CD4-positive, alpha-beta T cell treated with Interferon gamma for 1 hour (primary cell): ENCODE measurements at places on chromosomes 2 and 18.

- DNase-seq = no peak
Observed at GRCh38 chr2:15909157-15909556, 31.2 kb upstream of the MYCN start.

DNA sequence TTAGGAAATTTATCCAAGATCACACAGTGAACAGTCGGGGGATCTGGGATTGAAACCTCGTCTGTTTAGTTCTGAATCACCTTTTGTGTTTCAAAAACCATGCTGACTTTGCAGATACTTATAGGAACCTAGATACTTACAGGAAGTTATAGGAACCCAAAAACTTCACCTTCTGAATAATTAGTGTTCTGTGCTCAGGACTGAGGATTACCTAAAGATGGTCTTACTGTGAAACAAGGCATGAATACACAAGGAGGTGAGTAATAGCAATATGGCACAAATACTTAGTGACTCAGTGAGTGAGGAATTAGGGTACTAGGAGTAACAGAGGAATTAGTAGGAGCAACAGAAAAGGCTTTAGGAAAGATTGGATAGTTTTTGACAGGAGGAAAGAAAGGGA, 145.5 kb downstream of the LRATD1 start:
- no peak for DNase-seq

DNA sequence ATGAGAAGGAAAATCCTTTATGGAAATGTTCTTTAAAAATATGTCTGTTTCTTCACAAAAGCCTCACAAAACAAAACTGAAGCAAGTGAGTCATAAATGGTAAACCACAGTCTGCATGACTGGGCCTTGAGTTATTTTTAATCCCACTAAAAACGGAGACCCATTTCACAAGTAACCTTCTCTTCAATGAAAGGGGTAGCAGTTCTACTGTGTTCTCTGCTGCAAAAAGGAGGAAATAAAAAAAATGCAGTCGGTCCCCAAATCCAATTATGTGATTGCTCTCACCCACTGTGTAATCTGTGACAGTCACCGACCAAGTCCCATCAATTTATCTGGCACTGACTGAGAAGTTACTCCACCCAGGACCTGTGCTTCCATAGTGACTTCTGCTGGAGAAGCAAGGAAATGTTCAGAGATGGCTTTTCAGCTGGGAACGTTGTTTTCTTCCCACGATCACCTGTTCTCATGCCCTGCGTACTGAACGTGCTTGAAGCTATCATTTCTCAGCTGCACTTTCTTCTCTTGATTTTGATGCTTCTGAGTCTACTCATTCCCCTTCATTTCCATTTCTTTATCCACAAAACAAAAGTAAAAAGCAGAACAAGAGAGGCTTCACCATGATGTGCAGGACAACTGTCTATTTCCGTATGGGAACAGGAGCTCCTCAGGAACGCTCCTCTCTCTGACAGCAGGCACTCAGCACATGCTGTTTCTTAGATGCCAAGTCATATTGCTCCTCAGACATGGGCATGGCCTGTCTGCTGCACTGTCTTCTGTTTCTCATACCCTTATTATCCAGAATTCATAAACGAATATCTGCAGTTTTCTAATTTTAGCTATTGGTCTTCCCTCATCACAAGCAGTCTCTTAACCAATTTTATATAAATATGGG, 80.0 kb upstream of the TMEM200C start:
- no peak for DNase-seq

GRCh38 chr2:138087751-138088593, 123.7 kb downstream of the HNMT start:
- no peak for DNase-seq

DNA sequence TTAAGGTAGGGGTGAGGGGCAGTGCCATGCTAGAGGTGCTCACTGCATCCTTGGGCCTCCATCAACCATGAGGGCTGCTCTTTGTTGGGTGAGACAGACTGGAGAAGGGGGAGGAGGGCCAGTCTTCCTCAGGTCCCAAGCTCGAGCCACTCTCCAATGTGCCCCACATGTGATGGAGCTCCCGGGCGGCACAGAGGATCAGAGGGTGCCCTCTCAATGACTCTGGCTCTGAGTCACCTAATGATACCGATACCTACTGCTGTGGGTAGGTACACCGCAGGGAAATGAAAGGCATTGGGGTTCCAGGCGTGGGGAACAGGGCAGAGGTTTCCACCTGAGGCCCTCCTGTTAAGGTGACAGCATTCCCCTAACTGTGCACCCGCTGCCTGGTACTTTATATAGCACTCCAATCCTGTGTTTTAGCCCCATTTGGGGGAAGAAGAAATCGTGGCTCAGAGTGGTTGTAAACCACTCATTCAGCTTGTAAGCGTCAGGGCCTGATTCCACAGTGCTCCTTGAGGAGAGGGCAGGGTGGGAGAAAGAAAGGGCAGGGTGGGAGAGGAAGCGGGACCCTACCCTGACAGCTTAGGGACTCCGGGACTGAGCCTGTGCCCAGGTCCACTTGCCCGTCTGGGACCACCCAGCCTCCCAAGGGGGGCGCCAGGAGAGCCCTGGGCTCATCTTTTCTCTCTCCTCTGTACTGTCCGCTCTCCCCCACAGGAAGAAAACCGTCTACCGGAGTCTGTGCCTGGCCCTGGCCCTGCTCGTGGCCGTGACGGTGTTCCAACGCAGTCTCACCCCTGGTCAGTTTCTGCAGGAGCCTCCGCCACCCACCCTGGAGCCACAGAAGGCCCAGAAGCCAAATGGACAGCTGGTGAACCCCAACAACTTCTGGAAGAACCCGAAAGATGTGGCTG, 1.8 kb downstream of the B3GNT7 start:
- DNase-seq = no peak

DNA sequence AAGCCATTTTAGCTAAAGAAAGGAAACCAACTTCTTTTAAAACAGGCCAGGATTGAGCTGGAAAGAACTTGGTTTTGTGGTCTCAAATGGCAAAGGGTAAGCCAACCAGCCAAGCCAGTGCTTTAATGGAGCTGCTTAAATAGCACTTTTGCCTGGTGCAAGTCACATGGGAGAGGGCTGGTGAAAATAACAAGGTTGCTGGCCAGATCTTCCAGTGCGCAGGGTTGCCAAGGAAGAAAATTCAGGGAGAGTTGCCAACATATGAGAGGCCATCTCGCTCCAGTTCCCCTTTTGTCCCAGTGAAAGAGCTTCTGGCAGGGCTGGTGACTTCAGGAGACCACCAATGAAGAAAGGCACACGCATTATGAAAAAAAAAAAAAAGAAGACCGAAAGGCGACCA, 57.3 kb downstream of the IRS1 start:
- DNase-seq = no peak

GRCh38 chr2:47004905-47005495, 89.4 kb upstream of the MCFD2 start:
- DNase-seq = no peak

- no peak for DNase-seq
Observed at GRCh38 chr2:233260661-233261060, 9.2 kb downstream of the ATG16L1 start.

- no peak for DNase-seq
Observed at GRCh38 chr2:205030695-205031094, 485.4 kb downstream of the PARD3B start.

- no peak for DNase-seq
Observed at GRCh38 chr2:143392358-143392757, 263.1 kb downstream of the ARHGAP15 start.

GRCh38 chr2:203830304-203831055, 37.1 kb upstream of the CTLA4 start:
- DNase-seq = no peak

- DNase-seq = no peak
Observed at GRCh38 chr2:80080957-80081356, 223.6 kb downstream of the LRRTM1 start.

DNA sequence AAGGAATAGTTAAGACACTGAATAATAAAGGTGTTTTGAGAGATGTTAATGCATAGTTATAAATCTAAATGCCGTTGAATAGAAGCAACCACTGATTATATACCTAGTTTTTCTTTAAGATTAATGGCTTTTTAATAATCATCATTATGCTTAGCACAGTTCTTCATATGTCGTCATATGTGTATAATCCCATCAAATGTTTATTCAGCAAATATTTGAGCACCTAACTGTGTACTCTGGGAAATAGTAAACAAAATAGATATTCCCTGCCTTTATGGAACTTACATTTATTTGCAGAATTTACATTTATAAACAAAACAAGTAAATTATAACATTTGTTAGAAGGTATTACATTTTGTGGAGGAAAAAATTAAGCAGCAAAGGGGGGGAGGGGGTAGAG, 9.8 kb downstream of the NUP35 start:
- DNase-seq = no peak

- DNase-seq = no peak
Observed at GRCh38 chr2:27929916-27930486, 39.5 kb downstream of the BABAM2 start.

- DNase-seq = no peak
Observed at GRCh38 chr2:239286901-239287300, 113.9 kb downstream of the HDAC4 start.

DNA sequence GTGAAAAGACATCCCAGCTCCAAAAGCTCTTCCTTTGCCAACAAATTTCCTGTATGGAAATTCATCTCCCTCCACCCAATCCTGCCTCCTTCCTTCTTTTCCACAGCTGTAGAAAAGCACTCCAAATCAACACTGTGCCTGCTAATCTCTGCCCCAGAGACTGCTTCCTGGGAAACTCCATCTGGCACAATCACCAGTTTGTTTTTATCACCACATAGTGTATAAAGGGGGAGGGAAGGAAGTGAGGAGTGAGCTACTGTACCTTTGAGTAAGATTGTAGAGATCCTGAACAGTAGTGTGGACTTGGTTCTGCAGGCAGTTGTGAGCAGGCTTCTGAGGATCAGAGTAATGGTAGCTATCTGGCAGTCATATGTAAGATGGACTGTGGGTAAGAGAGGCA, 14.7 kb upstream of the FAM237A start:
- no peak for DNase-seq

GRCh38 chr2:149080971-149081370, 42.5 kb downstream of the LYPD6B start:
- DNase-seq = no peak

GRCh38 chr18:69490072-69490471, 89.4 kb downstream of the DOK6 start:
- DNase-seq = no peak

GRCh38 chr18:12946549-12947284, 1.1 kb upstream of the SEH1L start:
- no peak for DNase-seq

DNA sequence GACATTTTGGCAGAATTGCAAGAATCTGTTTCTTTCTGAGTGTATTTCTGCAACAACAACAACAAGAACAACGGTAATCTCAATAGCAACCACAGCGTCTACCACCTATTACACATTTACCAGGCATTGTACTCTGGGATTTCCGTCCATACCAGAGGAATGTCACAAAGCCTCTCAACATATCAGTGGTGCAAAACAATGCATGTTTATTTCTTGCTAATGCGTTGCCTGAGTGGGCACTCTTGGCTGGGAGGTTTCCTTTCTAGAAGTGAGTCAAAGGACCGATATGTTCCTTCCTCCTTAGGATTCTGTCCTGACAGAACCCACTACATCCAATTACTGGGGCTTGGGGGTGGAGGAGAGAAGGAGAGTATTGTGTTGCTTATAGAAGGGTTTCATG, 585.6 kb downstream of the TSN start:
- no peak for DNase-seq

DNA sequence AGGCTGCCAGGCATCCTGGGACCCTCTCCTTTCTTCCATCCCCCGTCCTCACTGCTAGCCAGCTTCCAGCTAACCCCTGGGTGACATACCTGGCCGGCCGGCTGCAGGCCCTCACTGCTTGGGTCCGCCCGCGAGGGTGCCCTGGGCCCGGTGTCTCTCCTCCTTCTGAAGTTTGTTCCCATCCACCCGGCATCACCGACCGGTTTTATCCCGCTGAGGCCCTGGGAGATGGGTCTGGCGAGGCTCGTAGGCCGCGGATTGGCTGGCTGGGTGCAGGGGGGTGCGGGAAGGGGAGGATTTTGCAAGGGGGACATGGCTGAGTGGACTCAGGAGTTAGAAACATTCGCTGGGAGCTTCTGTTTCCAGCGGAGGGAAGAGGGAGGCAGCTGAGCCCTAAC, at the start of gene PAX8:
Gene PAX8, minus strand, starts transcription at position 180 of the 398 bp plus-strand sequence. CDS start 527 bp downstream, outside the sequence.
- no peak for DNase-seq

- DNase-seq = no peak
Observed at GRCh38 chr2:14125624-14126293, 506.8 kb upstream of the LRATD1 start.

DNA sequence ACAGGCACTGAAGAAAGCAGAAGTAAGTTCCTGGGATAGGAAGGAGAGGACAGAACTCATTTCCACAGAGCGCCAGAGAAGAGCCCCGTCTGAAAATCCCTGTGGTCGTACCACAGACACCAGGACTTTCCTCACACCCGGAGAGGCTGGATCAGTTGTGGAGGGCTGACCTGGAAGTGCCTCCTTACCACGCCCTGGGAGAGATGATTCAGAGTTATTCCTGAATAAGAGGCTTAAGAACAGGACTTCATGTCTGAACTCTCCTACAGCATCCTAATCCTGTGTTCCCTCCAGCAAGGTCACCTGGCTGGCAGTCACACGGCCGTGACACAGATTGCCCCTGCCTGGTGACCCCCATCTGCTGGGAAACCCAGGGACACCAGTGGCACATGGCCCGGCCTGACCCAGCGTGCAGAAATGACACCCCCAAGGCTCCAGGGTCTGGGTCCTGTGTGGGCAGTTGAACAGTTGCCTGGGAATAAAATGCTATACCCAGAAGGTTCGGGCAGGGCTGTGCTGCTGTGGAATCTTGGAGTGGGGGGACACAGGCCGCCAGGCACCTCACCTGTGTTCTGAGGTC, 105.9 kb downstream of the PXDN start:
- DNase-seq = no peak

- DNase-seq = no peak
Observed at GRCh38 chr2:101426822-101427221, 39.5 kb upstream of the CREG2 start.

- DNase-seq = no peak
Observed at GRCh38 chr2:217645896-217646295, 356.9 kb downstream of the TNS1 start.

DNA sequence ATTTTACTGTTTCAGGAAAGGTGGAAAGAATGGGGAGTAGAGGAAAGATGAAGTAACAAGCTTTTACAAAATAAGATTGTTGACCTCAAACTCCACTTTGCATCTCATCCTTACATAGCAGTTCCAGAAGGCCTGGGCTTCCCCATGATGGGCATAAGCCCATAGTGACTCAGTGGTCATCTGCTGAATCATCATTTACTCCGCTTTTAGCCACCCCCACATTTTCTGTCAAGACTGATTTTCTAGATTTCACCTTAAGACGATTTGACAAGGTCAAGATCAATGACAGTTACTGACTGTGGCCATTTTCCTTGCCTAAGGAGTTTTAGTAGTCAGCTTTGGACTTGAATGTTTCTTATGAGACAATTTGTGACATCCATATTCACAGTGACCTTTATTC, 49.4 kb downstream of the PLEKHM3 start:
- no peak for DNase-seq

GRCh38 chr18:69727912-69728572, 219.6 kb downstream of the CD226 start:
- no peak for DNase-seq

GRCh38 chr18:55925772-55926171, 337.8 kb upstream of the TCF4 start:
- no peak for DNase-seq

GRCh38 chr2:193581807-193582206, 1387.1 kb upstream of the TMEFF2 start:
- DNase-seq = no peak
